ENCODE measurements at places on chromosomes 2 and 18.

DNA sequence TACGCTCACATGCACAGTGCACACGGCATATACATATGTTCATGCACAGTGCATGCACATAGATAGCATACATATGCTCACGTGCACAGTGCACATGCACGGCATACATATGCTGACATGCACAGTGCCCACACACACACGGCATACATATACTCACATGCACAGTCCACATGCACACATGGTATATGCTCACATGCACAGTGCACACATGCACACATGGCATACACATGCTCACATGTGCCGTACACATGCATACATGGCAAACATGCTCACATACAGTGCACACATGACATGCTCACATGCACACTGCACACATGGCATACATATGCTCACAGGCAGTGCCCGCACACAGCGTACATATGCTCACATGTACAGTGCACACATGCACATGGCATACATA is 97.7 kb upstream of the CTDP1 start:
- H3K27ac ChIP-seq: no peak overlapping the region
- no peaks in the 10 kb centered on the region for H3K36me3 ChIP-seq
- no peak for DNase-seq
- H3K4me1 ChIP-seq: peaks cover 4% of the 10 kb centered on the region

DNA sequence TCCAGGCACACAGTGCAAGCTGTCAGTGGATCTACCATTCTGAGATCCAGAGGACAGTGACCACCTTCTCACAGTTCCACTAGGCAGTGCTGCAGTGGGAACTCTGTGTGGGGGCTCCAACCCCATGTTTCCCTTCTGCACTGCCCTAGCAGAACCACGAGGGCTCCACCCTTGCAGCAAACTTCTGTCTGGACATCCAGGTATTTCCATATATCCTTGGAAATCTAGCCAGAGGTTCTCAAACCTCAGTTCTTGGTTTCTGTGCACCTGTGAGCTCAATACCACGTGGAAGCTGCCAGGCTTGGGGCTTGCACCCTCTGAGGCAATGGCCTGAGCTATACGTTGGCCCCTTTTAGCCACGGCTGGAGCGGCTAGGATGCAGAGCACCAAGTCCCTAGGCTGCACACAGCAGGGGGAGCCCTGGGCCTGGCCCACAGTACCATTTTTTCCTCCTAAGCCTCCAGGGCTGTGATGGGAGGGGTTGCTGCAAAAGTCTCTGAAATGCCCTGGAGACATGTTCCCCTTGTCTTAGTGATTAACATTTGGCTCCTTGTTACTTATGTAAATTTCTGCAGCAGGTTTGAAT is 77.5 kb downstream of the MAP4K3 start:
- peaks cover 19% of the 10 kb centered on the region for H3K36me3 ChIP-seq
- H3K4me1 ChIP-seq: no peaks in the 10 kb centered on the region
- DNase-seq: no peak
- H3K27ac ChIP-seq: no peak overlapping the region

GRCh38 chr2:112879491-112880041 is 31.4 kb upstream of the IL37 start:
- H3K27ac ChIP-seq: no peak overlapping the region
- no peak for DNase-seq
- H3K4me1 ChIP-seq: peaks cover 19% of the 10 kb centered on the region
- no peaks in the 10 kb centered on the region for H3K36me3 ChIP-seq

DNA sequence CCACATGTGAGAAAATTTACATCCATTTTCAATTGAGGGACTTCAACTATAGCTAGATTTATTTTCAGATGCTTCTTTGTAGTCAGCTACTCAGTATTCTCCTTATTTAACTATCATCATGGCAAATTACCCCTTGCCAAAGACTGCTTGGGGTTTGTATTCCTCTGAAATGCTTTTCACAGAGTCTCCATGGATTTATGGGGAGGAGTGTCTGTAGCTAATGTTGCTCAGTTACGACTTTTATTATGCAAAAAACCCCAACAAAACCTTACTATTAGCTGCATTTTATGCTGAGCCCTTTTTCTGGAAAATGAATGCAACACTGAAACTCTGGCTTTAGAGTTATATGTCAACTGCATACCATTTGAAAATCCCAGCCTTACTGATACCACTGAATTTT is 78.6 kb downstream of the RFTN2 start:
- DNase-seq: no peak
- H3K27me3 ChIP-seq: peaks cover 10% of the 10 kb centered on the region
- H3K4me3 ChIP-seq: no peak overlapping the region
- no peak overlapping the region for H3K27ac ChIP-seq

- peaks cover 34% of the 10 kb centered on the region for H3K36me3 ChIP-seq
- H3K4me3 ChIP-seq: peak overlapping the region; percentile 77
- no peaks in the 10 kb centered on the region for H3K27me3 ChIP-seq
- H3K27ac ChIP-seq: peak overlapping the region; percentile 99
- DNase-seq: no peak
These were observed 29.6 kb downstream of the ARHGAP25 start for GRCh38 chr2:68764041-68764805.
